ENCODE measurements at places on chromosomes 1 and 21.

GRCh38 chr1:41950820-41951219, 32.1 kb upstream of the HIVEP3 start:
- DNase-seq, result no peak

- DNase-seq, result no peak
These were observed 86.2 kb upstream of the WDR26 start for GRCh38 chr1:224520808-224521207.

DNA sequence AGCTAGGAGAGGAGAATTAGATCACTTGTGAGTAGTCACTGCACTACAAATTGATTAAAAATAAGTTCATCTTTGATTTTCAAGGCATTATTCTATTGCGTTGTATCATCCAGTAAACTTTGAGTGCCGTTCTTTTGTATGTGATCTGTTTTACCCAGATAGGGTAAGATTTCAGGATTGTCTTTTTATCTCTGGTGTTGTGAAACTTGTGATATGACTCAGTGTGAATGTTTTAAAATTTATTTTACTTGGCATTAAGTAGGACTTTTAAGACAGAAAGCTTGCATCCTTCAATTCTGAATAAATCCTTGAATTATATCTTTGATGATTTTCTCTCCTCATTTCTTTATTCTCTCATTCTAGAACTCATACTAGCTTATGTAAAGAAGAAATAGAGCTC, 93.3 kb upstream of the ADAMTS5 start:
- DNase-seq, result no peak

- no peak for DNase-seq
These were observed 78.0 kb downstream of the MEGF6 start for GRCh38 chr1:3533067-3534048.

DNA sequence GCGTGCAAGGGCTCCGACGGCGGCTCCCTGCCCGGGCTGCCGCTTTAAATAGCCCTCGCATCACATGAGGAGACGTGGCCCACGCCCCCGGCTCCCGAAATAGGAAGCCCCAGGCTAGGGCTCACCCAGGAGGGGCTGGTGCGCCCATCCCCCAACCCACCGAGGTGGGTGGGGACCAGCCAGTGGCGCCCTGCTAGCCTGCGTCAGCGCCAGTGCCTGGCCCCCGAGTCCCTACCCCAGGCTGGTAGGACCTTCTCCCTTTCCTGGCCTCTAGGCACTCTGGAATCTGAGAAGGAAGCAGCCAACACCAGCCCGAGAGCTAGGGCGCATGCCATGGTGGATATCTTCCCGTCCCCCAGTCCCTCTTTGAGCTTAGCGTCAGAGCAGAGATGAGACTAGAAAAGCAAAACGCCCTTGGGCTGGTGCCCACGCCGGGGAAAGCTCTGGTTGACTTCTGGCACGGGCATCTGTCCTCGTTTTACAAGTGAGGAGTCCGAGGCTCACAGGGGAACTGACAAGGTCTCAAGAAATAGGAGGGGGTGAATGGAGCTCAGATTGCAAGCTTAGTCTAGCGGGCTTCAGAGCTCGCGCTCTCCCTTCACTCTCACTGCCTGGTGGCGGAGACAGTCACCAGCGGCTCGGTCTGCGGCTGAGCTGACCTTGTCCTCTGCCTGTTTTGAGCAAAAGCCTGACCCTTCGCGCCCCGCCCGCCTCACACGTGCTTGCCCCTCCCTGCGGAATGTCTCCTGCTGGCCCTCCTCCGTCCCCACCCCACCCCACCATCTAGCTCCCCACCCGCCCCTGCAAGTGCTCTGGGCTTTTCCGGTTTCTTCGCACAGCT, at the start of gene FABP3:
FABP3 (minus strand) TSS at position 21 of the 841 bp plus-strand sequence. CDS start 62 bp downstream, outside the sequence.
- no peak for DNase-seq

GRCh38 chr1:221939607-221940006, 197.7 kb upstream of the DUSP10 start:
- peak; percentile 58 for DNase-seq

DNA sequence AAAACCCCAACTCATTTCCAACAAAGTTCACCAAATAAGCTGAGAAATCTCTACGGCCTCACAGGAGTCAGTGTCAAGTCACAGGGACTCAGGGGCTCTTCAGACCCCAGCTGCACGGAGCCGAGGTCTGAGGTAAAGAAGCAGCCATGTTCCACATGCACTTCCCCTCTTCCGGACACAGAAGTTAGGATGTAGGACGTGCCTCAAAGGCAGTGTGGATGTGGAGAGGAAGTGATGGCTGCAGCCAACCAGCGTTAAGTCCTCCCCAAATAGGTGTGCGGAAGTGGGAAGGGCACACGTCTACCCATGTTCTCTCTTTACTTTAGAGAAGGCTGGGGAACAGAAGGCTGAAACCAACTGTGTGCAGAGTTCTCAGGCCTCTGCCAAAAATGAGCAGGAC, 14.6 kb upstream of the NCF2 start:
- no peak for DNase-seq

- DNase-seq, result no peak
These were observed 62.7 kb downstream of the SDC3 start for GRCh38 chr1:30845904-30846290.

- DNase-seq, result no peak
These were observed 7.9 kb upstream of the PLA2G2C start for GRCh38 chr1:20194224-20194623.

GRCh38 chr21:38839328-38840286, 33.9 kb downstream of the ETS2 start:
- DNase-seq, result no peak

DNA sequence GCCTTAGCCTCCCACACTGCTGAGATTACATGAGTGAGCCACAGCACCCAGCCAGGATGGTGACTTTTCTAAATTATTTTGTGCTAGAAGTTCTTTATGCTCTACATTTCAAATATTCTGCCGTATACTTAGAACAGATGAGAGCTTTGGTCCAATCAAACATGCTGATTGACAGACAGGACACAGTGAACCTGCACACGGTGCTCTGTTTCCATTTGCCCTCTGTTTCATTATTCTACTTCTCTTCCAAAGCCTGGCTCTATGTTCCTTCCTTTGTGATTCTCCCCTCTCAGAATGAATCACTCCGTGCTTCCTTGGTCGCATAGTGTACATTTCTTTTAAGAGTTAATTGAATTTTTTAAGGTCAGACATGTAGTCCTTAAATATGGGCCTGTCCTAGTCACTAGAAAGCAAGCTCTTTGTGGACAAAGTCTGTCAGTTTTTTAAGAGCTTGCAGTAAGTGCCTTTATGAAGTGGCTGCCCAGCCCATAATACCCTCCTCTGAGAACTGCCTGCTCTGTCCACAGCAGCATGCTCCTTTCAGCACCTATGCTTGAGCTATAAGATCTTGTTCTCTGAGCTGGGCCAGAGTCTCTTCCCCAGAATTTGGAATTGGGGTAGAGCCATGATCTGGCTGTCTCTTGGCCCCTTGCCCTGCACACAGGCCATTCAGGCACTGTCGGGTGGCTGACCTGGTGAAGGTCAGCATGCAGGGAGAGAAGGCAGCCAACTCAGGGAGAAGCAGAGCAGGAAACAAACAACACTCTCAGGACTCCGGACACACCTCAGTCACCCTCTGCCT, 66.8 kb upstream of the SLC44A3 start:
- no peak for DNase-seq

DNA sequence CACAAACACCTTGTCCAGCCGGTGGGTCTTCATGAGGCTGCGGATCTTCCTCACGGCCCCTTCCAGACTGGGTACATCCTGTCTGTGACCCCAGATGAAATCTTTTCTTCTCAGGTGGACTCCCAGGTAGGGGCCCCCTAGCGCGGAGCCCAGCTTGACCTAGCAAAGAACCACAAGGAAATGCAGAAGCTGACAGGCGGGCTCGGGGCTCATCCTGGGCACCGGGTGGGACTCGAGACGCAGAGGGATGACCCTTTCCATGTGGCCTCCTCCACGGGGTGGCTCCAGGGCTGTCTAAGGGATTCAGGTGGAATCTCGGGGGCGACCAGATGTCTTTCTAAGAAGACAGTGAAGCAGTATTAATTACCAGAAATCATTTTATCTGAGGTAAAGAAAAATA, 17.8 kb downstream of the POFUT2 start:
- no peak for DNase-seq

- DNase-seq, result no peak
These were observed 511 bp downstream of the NDC1 start for GRCh38 chr1:53837646-53837923.

DNA sequence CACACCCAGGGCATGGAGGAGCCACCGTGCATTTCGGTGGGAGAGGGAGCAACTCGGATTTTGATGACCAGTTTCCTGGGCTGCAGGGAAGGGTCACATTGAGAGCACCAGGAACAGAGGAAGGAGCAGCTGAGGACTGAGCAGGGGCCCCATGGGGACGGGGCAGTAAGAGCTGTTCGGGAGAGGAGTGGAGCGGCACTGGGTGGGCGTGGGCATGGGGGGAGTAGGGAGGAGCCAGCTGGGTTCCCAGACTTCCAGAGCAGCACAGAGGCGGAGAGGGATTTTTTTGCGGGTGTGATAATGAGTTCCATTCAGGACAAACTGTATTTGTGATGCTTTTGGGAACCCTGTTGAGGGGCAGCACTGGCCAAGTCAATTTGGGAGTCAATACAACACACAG, 17.4 kb upstream of the GPR153 start:
- DNase-seq, result no peak

GRCh38 chr21:31732597-31733550, 956 bp upstream of the SCAF4 start:
- DNase-seq, result no peak

DNA sequence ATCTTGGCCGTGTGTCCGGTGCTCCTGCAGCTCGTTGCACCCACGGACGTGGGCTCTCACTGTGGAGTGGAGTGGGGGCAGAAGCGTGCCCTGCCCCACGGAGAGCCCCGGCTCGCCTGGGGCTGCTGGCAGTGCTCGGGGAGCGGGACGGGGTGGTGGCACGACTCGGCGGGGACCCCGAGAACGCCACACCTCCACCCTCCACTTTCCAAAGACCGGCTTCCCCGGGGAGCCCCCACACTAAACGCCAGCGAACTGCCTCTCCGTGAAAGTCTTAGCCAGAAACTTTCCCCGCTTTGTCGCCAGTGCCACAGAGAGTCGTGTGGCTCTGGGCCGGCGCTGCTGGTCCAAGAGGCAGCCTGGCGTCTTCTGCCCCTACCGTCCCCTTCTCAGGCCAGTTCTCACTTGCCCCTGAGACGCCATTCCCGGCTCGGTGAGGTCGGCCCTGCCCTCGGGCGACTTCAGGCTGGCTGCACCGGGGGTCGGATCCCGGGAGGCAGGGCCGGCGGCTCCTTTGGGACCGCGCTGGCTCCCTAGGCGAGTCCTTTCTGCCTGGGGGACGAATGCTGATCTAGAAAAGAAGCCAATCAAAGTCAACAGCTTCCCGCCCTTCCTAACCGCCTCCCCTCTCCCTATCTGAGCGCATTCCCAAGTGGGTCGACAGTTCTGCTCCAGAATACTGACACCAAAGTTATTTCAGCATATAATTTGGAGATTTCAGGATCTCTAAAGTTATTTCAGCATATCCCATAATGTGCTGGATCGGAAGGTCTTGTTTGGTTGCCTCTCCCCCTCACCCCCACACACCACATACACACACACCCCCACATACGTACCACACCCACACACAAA, 2.6 kb upstream of the SAMD13 start:
- DNase-seq, result peak; percentile 26

- no peak for DNase-seq
These were observed 1466.4 kb downstream of the PLA2G4A start for GRCh38 chr1:188295157-188295556.

- no peak for DNase-seq
These were observed 39.1 kb downstream of the IFI44 start for GRCh38 chr1:78688697-78689096.

- DNase-seq, result no peak
These were observed 22.4 kb upstream of the EXO1 start for GRCh38 chr1:241825581-241825980.

DNA sequence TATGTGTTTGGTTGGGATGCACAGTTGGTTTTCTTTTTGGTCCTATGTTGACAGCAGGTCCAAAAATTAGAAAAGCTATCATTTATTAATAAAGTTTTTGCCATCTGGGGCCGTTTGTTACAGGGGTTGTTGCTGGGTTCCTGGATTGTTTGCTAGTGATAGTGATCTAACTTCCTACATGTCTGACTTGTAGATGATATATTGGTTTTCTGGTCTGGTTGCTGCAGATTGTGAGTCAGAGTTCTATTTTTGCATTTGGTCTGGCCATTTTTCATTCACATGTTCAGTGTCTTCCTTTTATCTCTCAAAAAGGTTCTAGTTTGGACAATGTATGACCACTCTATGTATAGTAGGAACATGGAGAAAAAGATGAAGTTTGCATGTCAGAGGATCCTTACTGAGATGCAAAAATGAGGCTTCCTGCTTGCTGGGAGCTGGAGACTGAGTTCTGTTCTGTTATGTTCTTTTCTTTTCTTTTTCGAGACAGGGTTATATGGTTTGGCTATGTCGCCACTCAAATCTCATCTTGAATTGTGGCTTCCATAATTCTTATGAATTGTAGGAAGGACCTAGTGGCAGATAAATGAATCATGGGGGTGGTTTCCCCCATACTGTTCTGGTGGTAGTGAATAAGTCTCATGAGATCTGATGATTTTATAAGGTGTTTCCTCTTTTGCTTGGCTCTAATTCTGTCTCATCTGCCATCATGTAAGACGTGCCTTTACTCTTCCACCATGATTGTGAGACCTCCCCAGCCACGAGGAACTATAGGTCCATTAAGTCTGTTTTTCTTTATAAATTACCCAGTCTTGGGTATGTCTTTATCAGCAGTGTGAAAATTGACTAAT, 4.2 kb upstream of the NVL start:
- DNase-seq, result no peak

- no peak for DNase-seq
These were observed 148.1 kb upstream of the UBE2U start for GRCh38 chr1:64055310-64055709.

GRCh38 chr1:50493710-50494109, 70.5 kb upstream of the DMRTA2 start:
- DNase-seq, result no peak

GRCh38 chr1:199291022-199291740, 652.3 kb downstream of the PTPRC start:
- DNase-seq, result no peak

DNA sequence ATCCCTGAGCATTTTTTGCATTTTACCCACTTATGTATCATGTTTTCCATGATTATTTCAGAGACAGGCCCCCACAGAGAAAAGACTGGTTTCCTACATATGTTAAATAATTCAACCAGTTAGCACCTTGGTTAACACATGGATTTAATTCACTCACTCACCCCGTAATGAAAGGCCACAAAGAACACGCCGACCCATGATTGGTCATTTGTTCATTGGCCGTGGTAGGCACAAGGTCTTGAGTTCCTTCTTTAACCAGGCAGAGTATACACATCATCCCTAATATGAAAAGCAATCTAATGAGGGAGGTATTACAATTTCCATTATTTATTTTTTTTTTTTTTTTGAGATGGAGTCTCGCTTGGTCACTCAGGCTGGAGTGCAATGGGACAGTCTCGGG, 50.6 kb downstream of the RPS6KA1 start:
- DNase-seq, result no peak

DNA sequence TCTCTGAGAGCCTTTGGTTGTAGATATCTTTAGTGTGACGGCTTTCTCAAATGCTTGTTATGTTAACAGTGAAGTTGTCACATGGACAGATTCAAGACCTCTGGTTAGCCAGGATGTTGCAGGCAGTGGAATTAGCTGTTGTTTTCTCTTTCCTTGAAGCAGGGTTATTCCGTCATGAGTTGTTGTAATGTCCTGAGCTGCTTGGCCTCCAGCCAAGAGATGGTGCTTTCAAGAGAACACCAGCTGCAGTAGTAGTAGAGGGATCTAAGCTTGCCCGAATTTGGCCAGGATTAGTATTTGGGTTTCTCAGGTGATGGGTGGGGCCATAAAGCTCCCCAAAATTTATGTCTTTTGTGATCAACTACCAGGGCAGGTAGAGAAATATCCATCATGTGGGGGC, 13.4 kb downstream of the KCNE1 start:
- DNase-seq, result no peak

GRCh38 chr1:81125672-81126071, 675.1 kb upstream of the ADGRL2 start:
- no peak for DNase-seq
